ENCODE measurements at places on chromosomes 1 and 21. TPM values are rescaled to one million over a fixed set of nuclear protein-coding genes. Genes with fewer than 3 reads are reported as not detected.

DNA sequence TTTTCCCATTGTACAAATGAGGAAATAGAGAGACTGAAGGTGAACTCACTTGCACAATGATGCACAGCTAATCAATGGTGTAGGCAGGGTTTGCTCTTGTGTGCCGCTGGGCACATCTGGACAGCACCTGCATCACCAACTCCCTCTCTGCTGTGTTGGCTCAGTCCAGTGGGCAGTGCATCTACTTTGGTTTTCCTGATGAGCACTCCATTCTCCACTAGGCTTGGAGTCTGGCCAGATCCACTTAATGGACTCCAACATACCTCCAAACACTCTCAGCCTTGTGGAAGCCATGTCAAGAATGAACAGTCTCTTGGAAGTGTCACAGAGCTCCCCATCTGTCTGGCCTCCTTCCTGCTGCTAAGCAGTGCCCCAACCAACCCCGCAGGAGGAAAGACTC, 152.2 kb downstream of the HIVEP3 start:
- no peak for DNase-seq

TFF3 gene
- 5.4 TPM for total RNA-seq

DMRTA2 gene
- not detected for total RNA-seq

GRCh38 chr1:242774256-242774655, 249.8 kb upstream of the PLD5 start:
- DNase-seq = no peak

PRAMEF15 gene
- total RNA-seq = not detected

KCNC4 gene
- 6.0 TPM for total RNA-seq

GRCh38 chr1:13666317-13666716, 33.7 kb upstream of the PRDM2 start:
- DNase-seq = no peak

NEK7 gene
- total RNA-seq = 48.6 TPM

KCND3 gene
- total RNA-seq = not detected

DNA sequence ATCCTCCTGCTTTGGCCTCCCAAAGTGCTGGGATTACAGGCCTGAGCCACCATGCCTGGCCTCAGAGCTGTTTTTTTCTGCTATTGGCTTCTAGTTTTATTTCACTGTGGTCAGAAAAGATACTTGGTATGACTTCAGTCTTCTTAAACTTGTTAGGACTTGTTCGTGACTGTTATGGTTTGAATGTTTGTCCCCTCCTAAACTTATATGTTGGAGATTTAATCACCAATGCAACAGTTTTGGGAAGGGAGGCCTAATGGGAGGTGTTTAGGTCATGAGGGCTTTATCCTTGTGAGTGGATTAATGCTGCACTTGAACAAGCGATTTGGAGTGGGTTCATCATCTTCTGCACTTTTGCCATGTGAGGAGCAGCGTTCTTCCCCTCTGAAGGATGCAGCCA, 24.5 kb upstream of the SOD1 start:
- no peak for DNase-seq

DNA sequence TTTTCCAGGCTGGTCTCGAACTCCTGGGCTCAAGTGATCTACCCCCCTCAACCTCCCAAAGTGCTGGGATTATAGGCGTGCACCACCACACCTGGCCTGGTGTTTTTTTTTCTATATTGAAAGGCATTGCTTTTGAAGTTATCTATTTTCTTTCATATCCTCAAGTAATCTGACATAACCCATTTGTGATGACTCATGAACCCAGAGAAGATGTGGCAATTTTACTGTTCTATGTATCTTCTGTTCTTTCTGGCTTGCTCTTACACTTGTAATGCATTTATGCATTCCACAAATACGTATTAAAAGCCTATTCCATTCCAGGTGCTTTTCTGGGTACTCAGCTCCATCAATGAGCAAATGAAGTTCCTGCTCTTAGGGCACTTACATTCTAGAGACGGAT, 29.9 kb upstream of the ERRFI1 start:
- DNase-seq = no peak

DNA sequence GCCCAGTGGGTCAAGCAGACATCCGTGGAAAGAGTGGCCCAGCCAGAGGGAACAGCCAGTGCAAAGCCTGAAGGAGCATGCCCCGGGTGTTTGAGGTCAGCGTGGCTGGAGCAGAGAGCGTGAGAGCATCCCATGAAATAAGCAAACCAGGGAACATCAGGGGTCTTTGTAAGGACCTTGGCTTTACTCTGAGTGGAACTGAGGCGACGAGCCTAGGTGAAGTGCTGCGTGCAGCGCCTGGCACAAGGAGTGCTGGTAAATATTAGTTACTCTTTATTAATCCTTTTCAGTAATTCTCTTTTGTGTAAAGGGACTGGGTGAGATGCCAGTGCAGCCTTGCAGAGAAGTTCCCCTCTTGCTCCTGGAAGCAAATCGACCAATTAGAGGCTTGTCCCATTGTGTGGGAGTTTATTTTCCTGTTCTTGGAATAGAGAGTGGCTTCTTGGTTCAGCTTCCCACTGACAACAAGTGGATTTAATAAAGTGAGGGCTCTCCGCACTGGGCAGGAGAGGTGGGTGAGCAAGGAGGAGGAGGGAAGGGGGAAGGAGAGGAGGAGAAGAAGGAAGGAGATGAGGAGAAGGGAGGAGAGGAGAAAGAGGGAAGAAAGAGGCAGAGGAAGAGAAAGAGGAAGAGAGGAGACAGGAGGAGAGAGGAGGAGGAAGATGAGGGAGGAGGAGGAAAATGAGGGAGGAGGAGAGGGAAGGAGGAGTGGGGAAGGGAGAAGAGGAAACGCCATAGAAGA, 37.6 kb upstream of the DISP3 start:
- DNase-seq = no peak

GRCh38 chr1:116167625-116168276, 56.6 kb downstream of the MAB21L3 start:
- no peak for DNase-seq

Measured in glomerular endothelial cell (primary cell).